ENCODE measurements at places on chromosomes 12 and 14.

DNA sequence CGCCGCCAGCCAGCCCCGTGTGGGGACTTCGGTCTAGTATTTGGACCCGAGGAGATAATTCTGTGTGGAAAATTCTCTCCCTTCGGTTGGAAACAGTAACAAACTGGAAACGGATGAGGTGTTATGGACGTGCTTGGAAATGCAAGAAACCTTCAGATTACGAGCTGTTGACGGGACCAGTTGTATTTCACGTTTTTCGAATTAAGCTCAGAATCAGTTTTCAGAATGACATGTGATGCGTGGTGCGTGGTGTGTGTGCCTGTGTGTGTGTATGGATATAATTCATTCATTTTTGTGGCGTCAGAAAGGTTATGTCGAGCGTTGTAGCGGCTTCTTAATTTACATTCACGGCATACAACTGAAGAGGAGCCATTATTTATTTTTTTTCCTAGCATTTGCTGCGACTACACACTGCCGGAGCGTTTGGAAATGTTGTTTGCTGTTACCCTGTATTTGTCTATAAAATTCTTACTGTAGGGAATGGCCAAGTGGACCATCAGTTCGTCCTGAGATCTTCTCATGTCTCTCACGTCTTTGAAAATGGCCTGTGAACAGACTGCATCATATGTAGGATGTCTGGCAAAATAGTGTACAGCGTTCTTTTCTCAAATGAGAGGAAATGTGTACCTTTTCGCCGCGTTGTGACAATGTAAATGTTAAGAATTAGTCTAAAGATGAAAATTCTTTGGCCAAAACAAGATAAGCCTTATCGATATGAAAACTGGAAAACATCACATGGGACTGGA is 1.3 kb downstream of the TRAF3 start:
- no peak for DNase-seq

- DNase-seq, result no peak
Observed at GRCh38 chr12:114399664-114400211, 6.2 kb downstream of the TBX5 start.

GRCh38 chr12:94948232-94948810 is 55.2 kb downstream of the NDUFA12 start:
- no peak for DNase-seq

- DNase-seq, result no peak
Observed at GRCh38 chr12:53221203-53222080, 10.6 kb downstream of the RARG start.

All from stimulated activated CD8-positive, alpha-beta memory T cell treated with anti-CD3 and anti-CD28 coated beads, Interleukin-4, amount 100 ng/mL, for 4 hours (primary cell).